Effector CD4-positive, alpha-beta T cell (primary cell): ENCODE measurements at places on chromosomes 5 and 9.
A peak's percentile ranks its signal among the peaks of the same experiment; 100 is the strongest.

DNA sequence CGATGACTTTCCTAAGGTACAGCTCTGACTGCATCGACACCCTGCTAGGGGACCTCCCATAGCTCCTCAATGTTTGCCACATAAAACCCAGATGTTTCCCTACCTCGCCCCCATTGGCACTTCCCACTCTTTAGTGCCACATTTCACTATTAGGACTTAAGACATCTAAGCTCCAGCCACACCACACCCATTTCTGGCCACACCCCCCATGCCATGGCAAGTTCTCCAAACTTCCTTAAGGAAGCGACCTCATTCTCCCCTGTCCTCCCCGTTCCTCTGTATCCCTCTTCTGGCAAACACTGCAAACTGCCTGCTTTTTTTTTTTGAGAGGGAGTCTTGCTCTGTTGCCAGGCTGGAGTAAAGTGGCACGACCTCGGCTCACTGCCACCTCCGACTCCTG lies 62.9 kb downstream of the USP20 start:
- DNase-seq, result no peak

GRCh38 chr5:97550164-97550563 lies 367.1 kb upstream of the RIOK2 start:
- no peak for DNase-seq

GRCh38 chr5:61055434-61056006 lies 106.7 kb downstream of the SMIM15 start:
- DNase-seq, result no peak

DNA sequence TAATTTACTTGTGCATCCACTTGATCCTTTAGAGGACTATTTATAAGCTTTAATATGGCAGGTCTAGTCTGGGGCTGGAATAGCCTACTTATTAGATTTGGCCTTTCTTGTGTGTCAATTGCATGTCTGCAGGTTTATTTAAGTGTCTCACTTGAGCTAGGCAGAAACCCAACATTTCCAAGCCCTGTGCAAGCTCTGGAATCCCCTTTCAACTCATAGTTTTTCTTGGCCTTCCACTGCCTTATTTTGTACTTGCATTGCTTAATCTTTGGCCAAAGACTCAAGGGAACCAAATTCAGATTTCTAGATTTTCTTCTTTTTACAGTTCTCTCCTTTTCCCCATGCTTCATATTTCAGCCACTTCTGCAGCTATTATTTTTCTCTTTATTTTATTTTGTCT lies 102.4 kb upstream of the RFX3 start:
- no peak for DNase-seq

GRCh38 chr5:111158105-111158744 lies 66.0 kb upstream of the CAMK4 start:
- DNase-seq, result peak; percentile 78

DNA sequence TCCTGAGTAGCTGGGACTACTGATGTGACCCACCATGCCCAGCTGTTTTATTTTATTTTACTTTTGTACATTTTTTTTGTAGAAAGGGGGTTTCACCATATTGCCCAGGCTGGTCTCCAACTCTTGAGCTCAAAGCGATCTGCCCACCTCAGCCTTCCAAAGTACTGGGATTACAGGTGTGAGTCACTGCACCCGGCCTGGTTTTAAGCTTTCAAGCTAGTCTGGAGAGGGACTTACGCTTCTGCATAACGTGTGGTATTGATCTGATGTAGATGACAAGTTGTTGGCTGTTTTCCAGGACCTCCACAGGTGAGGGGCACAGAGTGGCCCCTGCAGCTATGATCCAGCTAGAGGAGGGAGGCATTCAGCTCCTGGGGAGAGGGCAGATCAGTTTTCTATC lies 6.8 kb upstream of the CCL21 start:
- DNase-seq, result no peak

DNA sequence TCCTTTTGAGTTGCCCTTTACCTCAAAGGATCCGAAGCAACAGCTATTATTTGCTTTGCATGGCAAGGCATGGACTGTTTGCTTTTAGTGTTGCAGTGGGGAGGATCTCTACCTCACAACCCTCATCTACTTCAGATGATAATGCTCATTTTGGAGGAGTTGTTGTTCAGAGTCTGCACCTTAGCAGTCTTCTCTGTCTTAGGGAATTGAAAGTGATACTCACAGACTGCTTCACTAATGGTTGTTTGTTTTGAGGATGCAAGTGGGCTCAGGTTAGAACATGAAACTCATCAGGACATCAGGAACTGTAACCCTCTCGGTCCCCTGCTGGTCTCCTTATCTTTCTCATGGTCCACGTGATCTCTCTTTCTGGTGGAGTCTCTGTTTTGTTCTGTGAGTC lies 172.9 kb upstream of the ANKH start:
- no peak for DNase-seq

- DNase-seq, result no peak
These were observed 17.1 kb downstream of the VPS13A start for GRCh38 chr9:77194423-77194822.

- DNase-seq, result no peak
These were observed 8.4 kb upstream of the ARSI start for GRCh38 chr5:150311015-150311692.

DNA sequence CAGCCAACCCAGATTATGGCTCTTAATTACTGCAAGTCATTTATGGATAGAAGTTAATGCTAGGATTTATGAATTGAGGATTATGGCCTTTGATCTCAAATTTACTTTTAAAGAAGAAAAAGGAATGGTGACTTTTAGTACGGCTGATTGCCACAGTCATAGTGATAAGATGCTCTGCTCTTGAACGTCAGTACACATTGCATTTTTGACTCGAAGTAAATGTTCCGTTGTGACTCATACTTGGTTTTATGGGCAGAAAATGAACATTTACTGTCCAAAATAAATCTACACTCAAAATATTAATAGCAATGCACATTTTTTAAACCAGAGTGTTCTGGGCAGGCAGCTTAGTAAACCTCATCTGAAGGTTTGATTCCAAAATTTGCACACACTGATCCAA lies 830 bp downstream of the ADAMTSL1 start:
- no peak for DNase-seq

- DNase-seq, result no peak
These were observed 40.6 kb downstream of the CDC42SE2 start for GRCh38 chr5:131304414-131304813.
